Keratinocyte (primary cell): ENCODE measurements at places on chromosomes 3 and 15.

DNA sequence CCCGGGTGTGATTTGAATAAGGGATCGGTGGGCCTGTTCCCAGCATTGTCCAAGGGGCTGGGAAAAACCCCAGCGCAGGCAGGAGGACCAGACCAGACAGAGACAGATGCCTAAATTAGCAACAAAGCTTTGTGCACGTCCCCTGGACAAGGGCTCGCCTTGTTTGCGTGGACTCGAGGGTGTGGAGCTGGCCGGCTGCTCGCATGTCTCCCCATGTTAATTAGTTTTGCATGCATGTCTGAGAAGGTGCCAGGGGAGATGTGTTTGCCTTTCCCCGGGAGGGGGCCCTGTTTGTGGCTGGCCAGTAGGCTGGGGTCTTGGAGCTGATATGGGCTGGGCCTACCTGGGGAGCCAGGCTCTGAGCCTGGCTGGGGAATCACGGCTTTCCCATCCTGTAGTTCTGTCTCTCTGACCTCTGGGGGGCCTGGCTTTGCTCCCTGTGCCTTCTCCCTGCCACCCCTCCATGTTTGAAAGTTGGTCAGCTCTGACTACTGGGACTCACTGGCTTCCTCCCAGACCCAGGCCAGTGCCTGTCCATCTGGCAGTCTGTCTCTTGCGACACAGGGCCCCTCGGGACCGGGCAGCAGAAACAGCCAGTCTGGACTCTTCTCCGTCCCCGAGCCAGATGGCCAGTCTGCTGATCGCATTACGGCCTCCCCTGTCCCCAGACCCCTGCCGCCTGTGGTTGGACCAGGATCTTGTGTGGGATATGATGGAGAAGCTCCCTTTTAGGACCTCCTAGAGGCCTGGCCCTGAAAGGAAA lies 55.4 kb upstream of the POLG start:
- no peak for DNase-seq

DNA sequence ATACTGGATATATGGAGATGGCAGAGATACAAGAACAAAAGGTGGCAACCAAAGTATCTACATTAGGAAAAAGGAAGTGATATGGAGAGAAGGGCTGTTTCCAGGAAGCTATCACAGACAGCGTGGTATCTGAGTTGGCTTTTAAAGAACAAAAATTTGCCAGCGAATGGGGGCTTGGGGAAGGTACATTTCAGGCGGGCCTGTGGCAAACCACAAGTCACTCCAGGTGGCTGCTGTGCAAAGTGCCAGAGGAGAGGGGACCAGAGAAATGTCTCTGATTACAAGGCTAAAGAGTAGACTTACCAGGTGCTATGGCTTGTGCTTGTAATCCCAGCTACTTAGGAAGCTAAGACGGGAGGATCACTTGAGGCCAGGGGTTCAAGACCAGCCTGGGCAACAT lies 91.1 kb downstream of the MSL2 start:
- DNase-seq, result no peak

DNA sequence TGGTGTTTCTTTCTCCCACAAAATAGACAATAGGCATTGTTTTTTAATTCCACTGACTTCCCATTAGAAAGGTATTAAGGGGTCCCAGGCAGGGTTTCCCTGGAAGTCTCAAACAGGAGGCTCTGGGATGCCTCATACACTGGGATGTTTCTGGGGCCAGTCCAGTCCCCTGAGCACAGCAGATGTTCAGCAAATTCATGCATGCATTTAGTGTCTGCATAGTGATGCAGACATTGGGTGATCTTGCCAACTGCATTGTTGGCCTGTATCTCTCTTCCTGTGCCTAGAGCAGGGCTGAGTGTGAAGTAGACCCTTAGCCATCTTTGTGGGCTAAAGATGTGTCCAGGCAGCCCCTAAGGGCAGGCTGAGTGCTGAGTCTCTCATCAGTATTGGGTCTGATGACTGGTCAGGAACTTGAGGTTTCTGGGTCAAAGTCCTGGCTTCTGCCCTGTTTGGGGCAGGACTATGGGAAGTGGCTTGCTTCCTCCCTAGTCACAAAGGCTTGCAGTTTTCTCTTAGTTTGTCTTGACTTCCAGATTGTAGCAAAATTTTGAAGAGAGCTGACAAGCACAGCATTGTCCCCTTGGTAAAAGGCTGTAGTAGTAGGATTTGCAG lies 56.5 kb downstream of the BSN start:
- DNase-seq, result no peak

GRCh38 chr15:32649342-32649741 lies 7.8 kb downstream of the SCG5 start:
- DNase-seq, result no peak
